NCI-H510A treated with DMSO at 0.1 percent for 48 hours (cell line): ENCODE measurements at places on chromosomes 1 and 21.

GRCh38 chr1:197083474-197083873 lies 16.4 kb upstream of the F13B start:
- no peak for DNase-seq

- DNase-seq: no peak
Measured at GRCh38 chr1:113283914-113284313, 106.4 kb upstream of the MAGI3 start.

DNA sequence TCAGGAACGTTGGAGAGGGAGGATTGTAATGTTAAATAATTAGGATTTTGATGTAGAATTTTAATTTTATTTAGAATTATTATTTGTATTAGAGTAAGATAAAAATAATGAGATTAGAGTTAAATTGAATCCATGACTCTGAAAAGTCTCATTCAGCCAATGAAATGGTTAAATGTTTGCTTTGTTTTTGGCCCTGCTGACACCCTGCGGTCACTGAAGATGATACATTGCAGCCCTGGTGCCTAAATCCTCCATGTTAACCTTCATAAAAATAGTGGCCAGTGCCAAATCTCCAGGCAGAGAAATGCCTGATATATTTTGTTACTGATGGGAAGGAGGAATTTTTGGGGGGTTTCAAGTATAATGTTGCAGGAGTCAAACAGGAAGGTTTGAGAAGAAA lies 27.3 kb upstream of the RLF start:
- DNase-seq: no peak

DNA sequence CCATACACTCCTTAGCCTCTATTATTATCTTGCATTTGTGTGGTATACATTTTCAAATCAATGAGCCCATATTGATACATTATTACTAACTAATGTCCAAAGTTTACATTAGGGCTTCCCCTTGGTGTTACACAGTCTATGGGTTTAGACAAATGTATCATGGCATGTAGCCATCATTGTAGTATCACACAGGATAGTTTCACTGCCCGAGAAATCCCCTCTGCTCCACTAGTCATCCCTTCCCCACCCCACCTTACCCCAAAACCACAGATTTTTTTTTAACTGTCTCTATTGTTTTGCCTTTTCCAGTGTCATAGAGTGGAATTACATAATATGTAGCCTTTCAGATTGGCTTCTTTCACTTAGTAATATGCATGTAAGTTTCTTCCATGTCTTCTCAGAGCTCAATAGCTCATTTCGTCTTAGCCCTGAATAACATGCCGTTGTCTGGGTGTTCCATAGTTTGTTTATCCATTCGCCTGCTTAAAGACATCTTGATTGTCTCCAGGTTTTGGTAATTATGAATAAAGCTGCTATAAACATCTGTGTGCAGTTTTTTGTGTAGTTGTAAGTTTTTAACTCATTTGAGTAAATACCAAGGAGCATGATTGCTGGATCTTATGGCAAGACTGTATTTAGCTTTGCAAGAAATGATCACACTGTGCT lies 86.4 kb upstream of the LYST start:
- DNase-seq: no peak

- DNase-seq: no peak
Measured at GRCh38 chr21:31397939-31398338, 53.9 kb upstream of the TIAM1 start.
